ENCODE measurements at places on chromosomes 6 and 20.

- DNase-seq = no peak
Measured at GRCh38 chr20:46930640-46931339, 36.1 kb downstream of the EYA2 start.

DNA sequence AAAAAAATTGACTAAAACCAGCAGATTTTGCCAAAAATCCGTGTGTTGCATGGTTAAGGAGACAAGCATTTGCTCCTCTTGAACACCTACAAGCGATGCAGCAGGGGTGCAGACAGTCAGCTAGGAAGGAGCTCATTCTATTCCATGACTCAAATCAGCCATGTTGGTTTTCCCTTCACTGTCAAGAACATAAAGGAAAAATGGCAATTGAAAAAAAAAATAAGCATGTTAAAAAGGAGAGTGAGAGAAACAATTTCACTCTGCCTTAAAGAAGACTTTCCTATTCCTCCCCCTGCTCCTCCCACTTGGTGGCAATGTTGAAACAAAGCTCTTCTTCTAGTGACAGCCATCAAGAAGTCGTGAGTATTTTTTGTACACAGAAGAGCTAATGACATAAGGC is 115.4 kb downstream of the MTFR2 start:
- DNase-seq = no peak

GRCh38 chr20:21104921-21105320 is 1.2 kb downstream of the LINC00237 start:
- no peak for DNase-seq

DNA sequence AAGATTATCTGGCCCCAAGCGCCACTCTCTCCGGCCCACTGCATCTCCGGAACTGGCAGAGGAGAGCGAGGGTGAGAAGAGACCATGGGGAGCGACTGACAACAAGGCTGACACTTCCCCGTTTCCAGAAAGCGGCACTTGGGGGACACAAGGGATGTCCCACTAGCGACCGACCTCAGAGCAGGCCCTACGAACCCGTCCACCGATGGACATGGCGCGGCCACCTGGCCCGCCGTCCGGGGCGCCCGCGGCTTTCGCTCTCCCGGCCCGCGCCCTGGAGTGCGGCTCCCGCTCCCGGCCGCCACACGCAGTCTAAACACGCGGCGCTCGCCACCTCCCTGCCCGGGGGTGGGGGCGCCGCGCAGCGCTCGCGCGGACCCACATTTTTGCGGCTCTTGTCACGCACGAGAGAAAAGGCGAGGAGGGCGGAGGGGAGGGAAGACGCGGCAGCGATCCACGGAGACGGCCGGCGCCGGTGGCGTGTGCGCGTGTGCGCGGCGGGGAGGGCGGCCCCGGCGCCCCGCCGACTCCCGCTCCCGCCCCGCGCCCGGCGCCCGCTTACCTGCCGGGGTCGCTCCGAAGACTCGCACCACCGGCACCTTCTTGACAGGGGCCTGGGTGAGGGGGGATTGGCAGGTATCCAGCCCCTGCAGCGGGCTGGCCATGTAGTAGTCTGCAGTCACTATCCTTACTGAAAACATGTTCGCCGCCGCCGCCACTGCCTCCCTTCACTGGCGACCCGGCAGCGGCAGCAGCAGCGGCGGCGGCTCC is 645 bp downstream of the REV3L start:
- DNase-seq = peak; percentile 69

DNA sequence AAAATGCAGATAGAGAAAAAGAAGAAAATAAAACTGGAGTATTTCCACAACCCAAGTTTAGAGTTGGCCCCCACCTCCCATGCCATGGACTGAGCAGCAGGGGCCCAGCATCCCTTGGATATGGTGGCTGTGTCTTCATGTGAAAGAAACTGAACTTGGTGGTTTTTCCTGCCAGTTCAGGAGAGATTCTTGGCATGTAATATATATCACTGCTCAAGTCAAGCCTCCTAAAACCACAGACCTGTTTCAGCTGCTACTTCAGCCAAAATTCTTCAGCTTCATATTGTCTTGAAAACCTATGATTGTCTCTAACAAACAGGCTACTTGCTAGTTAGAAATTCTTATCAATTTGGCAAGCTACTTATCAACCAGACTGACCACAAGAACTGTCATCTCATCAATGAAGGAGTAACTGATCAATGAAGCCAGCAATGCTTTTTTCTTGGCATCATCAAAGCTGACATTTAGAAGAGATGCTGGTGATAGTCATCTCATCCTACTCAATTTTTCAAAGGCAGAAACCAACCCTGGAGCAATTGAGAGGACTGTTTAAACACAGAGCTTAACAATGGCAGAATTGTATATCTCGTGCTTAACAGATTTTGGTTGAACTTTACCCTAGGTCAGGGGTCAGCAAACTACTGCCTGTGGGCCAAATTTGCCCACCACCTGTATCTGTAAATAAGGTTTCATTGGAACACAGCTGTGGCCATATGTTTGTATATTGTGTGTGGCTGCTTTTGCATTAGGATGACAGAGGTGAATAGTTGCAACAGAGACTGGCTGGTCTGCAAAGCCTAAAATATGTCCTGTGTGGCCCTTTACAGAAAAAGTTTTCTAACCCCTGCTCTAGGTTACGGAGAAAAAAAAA is 10.4 kb upstream of the NOL7 start:
- DNase-seq = no peak

DNA sequence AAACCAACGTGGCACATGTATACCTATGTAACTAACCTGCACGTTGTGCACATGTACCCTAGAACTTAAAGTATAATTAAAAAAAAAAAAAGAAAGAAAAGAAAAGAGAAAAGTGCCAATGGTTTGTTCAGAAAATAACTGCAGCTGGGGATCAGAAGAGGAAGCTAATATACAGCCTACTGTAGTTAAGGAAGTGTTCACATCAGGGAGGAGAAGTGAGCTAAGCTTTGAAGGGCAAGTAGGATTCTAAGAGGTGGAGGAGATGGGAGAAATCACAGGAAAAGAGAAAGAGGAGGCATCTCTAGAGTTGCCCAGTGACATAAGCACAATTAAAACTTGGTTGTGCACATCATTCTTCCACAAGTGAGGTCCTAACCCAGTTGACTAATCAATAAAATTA is 214.4 kb upstream of the DTNBP1 start:
- peak; percentile 61 for DNase-seq

GRCh38 chr6:113994934-113995342 is 24.0 kb upstream of the HDAC2 start:
- DNase-seq = peak; percentile 61

GRCh38 chr6:156886409-156886808 is 109.2 kb downstream of the ARID1B start:
- no peak for DNase-seq

DNA sequence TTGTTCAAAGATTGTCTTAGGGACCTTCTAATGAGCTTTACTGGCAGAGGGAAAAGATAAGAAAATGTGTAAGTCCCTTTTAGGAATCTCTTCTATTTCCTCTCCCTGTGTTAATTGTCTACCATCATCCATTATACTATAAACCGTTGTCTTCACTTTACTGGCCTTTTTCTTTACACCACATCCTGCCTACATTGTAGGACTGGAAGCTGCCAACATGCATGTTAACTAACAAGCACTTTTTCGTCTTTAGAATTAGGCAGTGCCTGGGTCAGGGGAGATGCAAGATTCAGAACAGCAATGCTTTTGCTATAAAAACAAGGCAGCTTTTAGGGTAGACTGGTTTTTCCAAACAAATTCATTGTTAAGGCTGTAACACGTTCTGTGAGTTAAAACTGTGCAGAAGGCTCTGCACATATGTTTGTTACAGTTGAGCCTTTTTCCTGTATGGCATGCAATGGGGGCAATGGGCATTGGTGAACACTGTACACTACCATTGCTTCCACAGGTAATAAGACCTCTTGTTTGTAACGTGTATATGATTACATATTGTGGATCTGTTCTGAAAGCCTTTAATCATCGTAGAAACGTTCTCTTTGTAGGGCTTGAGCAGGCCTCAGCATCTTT is 10.9 kb upstream of the PKIG start:
- peak; percentile 40 for DNase-seq

- DNase-seq = no peak
Measured at GRCh38 chr6:14470671-14471070, 353.1 kb downstream of the CD83 start.

GRCh38 chr6:10862361-10862760 is 19.5 kb downstream of the GCM2 start:
- no peak for DNase-seq

GRCh38 chr20:6209093-6209492 is 86.3 kb upstream of the FERMT1 start:
- DNase-seq = no peak

DNA sequence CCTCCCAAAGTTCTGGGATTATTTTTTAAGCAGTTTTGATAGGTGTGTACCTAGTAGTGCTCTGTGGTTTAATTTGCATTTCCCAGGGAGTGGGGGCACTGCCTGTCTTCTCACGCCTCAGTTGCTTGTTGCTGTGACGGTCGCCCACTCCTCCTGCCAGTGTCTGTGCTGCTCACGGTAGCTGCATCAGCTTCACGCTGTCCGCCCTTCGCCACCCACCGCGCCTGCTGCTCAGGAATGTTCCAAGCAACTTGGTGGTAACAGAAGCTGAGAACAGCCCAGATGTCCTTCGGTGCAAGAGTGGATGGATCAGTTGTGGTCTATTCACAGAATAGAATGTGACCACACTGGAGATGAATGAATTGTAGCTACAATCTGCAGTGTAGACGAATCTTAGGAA is 22.9 kb downstream of the DNAJC5 start:
- DNase-seq = no peak

DNA sequence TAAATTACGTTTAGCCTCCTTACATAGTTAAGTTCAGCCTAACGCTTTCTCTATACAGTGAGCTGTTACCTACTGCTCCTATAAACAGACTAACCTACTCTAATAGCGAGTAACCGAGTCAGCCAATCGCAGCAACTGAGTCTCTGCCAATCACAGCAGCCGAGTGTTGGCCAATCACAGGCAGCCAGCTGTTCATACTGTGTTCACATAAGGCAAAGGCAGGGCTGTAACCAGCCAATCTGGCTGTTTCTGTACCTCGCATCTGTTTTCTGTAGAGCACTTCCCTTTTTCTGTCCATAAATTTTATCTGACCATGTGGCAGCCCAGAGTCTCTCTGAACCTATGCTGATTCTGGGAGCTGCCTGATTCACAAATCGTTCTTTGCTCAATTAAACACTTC is 263.9 kb upstream of the JARID2 start:
- peak; percentile 54 for DNase-seq

DNA sequence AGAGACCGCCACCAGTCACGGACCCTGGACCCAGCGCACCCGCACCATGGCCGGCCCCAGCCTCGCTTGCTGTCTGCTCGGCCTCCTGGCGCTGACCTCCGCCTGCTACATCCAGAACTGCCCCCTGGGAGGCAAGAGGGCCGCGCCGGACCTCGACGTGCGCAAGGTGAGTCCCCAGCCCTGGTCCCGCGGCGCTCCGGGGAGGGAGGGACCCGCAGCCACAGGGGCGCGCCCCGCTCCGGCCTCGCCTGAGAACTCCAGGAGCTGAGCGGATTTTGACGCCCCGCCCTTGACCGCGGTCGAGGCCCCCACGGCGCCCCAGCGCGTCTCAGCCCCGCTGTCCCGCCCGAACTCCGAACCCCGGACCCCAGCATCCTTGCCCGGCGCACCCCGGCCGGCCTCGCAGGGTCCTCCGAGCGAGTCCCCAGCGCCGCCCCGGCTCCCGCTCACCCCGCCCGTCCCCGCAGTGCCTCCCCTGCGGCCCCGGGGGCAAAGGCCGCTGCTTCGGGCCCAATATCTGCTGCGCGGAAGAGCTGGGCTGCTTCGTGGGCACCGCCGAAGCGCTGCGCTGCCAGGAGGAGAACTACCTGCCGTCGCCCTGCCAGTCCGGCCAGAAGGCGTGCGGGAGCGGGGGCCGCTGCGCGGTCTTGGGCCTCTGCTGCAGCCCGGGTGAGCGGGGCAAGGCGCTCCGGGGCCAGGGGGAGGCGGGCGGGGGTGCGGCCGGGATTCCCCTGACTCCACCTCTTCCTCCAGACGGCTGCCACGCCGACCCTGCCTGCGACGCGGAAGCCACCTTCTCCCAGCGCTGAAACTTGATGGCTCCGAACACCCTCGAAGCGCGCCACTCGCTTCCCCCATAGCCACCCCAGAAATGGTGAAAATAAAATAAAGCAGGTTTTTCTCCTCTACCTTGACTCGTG is at the start of gene OXT:
OXT (plus strand) TSS at position 11 of the 920 bp plus-strand sequence; CDS start at position 47, 36 bp downstream.
- DNase-seq = peak; percentile 70

- DNase-seq = no peak
Measured at GRCh38 chr6:169221264-169221663, 32.4 kb downstream of the THBS2 start.

DNA sequence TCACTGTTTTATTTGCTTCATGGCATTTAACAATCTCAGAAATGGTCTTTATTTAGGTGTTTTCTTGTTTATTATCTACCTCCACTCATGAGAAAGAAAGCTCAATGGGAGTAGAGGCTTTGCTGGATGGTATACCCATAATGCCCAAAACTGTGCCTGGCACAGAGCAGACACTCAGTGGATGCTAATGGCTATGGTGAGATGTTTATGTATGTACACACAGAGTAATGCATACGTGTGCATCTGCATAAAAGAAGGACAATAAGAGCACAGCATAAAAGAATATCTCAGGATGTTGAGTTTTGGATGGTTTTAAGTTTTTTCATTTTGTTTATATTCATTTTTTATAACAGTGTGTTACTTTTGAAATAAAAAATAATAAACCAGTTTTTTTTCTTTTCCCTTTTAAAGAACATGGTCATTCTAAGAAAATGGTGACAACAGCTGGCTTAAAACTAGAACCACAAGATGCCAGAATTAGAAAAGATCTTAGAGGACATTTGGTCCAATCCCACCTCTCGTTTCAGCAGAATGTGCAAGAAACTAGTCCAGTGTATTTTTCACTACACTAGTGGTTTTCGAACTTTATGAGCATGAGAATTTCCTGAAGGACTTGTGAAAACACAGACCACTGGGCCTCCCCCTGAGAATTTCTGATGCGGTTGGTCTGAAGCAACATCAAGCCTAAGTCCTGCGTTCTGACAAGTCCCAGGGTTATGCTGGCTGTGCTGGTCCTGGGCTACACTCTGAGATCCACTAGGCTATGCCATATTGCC is 131.9 kb downstream of the FYN start:
- DNase-seq = no peak

- no peak for DNase-seq
Measured at GRCh38 chr20:44618318-44618731, 33.2 kb downstream of the ADA start.

DNA sequence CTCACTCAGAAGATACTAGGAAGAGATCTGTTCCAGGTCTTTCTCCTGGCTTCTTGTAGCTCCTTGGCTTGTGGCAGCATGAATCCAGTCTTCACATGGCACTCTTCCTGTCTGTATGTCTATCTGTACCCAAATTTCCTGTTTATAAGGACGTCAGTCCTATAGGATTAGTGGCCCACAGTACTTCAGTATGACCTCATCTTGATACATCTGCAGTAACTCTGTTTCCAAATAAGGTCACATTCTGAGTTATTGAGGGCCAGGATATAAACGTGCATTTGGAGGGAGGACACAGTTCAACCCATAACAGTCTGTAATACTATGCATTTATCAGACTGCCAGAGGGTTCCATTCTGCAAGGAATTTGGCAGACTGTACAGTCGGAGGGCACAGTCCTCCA is 57.6 kb upstream of the DYNLRB1 start:
- DNase-seq = no peak

DNA sequence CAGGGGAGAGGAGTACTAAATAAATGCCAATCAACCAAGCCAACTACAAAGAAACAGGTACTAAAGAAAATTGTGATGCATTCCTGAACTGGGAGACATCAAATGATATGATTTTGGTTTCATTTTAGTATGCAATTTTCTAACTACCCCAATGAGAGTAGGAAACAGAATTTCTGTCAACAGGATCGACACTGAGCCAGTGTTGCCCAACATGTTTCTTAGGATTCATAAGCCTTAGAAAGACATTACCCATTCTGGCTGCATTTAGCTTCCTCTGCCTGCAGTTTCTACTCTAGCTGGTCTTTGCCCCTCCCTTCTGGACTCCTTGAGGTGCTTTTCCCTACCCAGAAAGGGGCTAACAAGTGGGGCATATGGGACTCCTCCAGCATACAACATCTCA is 49.8 kb downstream of the KCTD20 start:
- no peak for DNase-seq
